ENCODE measurements at places on chromosomes 12 and 14.

DNA sequence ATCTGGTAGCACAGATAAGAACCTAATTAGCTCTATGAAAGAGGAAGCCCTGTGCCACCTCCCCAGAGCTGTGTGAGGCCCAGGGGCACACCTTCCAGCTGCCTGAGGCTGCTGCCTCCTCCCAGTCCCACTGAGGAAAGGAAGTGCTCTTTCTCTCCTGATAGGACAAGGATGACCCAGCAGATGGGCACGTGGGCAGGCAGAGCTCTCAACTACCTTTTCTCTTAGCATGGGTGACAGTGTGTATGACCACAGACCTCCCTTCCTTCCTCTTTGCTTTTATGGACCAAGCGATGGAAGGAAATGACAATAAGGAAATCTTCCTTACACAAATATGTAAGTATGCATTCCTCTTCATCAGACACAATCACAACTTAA, 127.6 kb upstream of the AMIGO2 start:
- DNase-seq = peak; percentile 74

DNA sequence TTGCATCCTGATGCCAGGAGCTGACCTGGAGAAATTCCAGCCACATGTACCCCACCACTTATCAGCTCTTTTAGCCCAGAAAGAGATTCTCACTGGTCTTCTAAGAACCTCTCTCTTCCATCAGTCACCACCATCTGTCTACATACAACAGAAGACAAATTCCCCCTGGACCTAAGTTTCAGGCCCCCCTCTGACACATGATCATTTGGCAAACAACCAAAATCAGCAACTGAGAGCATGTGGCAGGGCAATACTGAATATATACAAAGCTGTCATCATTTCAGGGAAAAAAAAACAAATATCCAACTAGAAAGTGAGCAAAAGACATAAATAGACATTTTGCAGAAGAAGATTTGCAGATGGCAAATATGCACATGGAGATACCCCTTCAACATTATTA, 180.2 kb downstream of the FOXN3 start:
- DNase-seq = no peak

DNA sequence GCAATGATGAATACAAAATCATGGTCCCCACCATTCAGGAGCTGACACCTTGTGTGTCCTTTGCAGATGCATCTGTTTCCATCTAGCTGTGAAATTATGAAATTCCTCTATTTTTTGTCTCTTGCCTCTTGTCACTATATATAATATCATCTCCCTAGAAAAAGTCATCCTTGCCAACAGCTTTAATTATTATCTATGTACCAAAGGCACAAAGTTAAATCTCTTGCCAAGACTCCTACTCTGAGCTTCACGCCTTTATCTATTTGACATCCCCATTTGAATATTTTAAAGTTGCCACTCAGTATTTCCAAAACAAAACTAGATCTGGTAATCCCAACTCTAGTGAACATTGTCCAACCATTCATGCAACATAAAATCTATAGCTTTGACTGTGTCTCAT, 32.0 kb upstream of the PRB2 start:
- DNase-seq = no peak

DNA sequence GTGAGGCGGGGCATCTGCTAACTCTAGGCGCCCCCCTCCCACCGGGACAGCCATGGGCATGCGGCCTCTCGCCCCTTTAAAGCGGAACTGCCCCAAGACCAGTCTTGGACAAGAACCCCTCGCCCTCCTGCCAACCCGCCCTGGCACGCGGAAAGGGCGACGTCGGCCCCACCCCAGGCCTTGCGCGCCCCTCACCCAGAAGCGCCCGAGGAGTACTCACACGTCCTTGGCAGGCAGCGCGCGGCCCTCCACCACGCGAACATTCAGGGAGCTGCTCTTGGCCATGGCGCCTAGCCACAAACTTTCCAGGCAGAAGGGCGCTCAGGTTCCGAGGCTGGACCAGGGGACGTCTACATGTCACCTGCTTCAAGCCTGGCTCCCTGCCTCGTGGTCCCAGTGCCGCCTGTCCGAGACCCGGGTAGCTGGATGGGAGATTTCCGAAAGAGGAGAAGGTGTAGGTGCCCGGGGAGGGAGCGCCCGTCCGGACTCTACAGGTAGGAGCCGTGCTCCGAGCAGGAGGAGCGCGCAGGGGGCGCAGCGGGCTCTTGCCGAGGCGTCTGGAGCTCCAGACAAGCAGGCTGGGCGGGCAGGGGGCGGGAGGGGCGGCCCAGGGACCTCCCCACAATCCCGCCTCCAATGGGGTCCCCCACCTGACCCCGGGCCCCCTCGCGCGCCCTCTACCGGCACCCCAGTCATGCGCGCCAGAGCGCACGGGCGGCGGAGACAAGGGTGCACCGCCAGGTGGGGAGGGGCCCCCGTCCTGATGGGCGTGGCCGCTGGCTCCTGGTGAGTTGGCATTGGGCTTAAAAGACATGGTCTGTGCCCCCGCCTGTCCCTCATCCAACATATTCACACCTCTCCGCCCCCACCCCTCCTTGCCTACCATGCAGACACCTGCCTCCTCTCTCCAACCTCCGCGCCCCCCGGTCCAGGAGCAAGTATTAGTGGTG, at the start of gene RASAL1:
Gene RASAL1, minus strand, starts transcription at position 584 of the 950 bp plus-strand sequence. Its CDS starts 299 bp downstream, at position 285.
- DNase-seq = no peak

DNA sequence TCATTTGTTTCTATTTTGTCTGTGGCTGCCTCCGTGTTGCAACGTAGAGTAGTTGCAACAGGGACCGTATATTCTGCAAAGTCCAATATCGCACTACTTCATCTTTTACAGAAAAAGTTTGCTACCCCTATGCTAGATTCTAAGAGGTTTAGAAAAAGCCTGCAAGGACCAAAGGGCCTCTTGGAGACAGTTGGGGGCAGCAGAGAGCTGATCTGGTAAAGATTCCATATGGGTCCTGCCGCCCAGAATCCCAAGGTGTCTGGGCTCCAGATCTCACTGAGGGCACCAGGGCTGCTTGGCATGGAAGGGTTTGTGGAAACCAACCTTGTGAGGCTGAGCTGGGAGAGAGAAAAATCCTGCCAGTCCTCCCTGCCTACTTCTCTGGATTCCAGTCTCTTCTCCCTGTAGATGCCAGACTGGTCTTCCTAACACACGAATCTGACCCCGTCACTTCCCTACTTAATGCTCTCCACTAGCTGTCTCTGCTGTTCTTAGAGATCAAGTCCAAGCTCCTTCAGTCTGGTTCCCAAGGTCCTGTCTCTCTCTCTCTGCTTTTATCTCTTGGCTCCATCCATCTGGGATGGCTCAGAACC, 74.6 kb downstream of the GLRX5 start:
- no peak for DNase-seq

DNA sequence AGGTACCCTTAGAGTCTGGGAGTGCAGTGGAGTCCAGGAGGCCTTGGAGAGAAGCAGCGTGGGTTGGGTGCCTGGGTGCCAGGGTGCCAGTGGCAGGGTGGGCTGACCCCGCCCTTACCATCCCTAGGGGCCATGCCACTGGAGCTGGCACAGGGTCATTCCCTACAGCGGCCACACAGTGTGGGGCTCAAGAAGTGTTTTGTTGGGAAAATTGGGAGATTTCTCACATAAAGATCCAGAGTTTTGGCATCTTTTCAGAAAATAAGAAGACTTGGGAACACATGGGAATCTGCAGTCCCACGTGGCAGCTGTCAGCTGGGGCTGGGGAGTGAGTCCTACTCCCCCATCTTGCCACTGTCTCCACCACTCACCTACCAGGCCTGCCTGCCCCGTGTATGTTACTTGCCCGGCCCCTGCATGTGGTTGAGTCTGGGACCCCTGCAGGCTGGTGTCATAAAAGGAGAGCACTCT, 4.2 kb downstream of the VASH1 start:
- no peak for DNase-seq

DNA sequence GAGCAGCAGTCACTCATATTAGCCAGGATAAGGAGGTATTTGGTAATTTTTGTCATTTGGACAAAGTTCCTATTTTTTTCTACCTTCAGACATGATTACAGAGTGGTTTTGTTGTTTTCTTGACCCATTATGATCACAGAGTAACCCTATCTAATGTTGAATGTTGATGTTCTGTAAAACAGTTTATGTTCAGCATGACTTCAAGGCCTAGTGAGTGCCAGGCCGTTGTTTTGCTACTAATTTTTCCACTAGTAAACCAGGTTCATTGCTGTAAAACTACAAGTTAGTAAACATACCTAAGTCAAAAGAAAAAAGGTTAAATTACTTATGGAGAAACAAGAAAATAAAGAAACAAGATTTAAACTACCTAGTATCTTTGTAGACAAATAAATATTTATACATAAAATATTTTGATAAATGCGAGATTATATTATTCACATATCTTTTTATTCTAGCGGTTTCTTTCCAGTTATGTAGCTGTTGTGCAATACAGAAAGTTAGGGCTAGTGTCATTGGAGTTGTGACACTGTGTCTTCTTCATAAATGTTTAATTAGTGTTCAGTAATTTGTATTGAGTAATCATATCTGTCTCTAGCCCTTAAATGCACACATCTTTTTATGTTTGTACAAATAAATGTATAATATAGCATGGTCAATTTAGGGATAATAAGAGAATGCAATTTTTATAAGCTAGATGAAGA, 16.5 kb downstream of the ETNK1 start:
- no peak for DNase-seq

- peak; percentile 24 for DNase-seq
Measured at GRCh38 chr14:50967790-50968189, 23.5 kb upstream of the PYGL start.

GRCh38 chr12:47214001-47214619, 134.4 kb upstream of the AMIGO2 start:
- no peak for DNase-seq

DNA sequence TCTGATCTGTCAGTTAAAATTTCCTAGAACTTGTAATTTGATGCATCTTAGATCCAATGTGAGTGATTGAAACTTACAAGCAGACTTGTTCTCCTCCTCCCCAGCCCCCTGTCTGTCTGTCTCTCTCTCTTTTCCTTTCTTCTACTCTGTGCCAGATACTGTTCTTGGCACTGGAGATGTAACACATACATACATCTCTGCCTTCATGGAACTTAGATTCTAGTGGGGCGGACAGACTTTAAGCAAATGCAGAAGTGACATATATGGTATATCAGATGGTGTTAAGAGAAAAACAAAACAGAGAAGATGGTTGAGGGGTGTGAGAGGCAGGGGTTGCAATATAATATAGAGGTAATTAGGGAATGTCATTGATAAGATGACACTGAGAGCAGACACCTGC, 6.6 kb downstream of the CHST11 start:
- no peak for DNase-seq

- no peak for DNase-seq
Measured at GRCh38 chr12:114499338-114499737, 93.4 kb upstream of the TBX5 start.

- no peak for DNase-seq
Measured at GRCh38 chr12:95896846-95897245, 38.1 kb downstream of the SNRPF start.

DNA sequence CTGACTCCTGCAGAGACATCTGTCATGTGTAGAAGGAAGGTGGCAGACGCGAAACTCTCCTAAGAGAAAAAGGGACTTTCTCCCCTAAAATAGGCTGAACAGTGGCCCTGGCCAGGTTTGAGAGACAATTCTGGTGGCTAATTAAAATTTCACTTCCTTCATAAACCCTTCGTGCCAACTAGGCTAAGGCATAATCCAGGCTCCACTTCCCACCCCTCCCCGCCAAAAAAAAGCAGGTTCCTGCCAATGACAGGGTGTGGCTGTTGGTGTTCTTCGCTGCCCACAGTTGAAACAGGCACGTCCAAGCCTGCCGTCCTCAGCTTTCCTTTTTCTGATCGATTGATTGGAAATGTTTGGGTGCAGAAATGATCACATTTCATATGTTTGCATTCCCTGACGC, 144.6 kb downstream of the GCH1 start:
- no peak for DNase-seq

DNA sequence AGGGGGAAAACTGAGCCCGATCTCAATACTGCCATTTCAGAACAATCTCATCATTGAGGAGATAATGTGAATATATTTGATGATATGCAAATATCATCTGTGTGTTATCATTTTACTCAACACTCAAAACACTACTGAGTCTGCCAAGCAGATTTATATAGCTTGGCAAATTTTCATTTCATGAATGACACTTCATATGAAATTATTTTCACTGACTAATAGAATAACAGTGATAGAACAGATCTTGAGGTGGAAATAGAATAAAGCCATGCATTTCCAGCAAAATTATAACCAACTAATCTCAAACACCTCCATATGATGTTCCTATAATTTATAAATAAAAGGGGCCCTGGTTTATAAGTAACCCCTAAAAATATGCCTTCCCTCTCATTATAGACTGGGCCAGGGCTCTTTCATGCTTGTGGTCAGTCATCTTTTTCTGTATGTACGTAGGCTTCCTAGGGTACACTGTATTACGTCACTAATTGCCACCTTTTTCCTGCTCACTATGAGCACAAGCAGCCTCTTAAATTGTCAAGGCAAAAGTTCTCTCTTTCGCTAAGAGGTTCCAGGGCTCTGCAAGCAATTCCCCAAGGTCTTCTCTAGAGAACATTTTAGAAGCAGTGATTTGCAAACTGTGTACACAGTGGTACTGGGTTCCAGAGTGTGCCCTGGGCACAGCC, 197.1 kb upstream of the FOXN3 start:
- no peak for DNase-seq

GRCh38 chr14:72634691-72635616, 258.9 kb downstream of the DPF3 start:
- no peak for DNase-seq

DNA sequence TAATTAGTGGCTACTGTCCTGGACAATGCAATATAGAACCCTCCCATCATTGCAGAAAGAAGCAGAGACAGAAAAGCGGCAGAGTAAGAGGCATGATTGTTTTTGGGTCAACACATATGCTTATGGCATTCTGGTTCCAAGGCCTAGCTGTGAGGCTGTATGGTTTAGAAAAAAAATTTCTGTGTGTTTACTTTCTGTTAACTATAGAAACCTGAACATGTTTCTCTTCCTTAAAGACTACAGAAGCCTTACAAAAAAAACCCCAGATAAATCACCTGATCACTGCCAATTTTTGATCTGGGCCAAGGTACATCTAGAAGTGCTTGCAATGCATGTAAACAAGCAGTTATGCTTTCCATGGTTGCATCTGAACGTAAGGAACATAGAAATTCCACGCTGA, 100.0 kb upstream of the HECTD1 start:
- no peak for DNase-seq

Measured in KG1 (cell line).